ENCODE measurements at places on chromosomes 3 and 15. TPM values are rescaled to one million over a fixed set of nuclear protein-coding genes. Genes with fewer than 3 reads are reported as not detected.

DNA sequence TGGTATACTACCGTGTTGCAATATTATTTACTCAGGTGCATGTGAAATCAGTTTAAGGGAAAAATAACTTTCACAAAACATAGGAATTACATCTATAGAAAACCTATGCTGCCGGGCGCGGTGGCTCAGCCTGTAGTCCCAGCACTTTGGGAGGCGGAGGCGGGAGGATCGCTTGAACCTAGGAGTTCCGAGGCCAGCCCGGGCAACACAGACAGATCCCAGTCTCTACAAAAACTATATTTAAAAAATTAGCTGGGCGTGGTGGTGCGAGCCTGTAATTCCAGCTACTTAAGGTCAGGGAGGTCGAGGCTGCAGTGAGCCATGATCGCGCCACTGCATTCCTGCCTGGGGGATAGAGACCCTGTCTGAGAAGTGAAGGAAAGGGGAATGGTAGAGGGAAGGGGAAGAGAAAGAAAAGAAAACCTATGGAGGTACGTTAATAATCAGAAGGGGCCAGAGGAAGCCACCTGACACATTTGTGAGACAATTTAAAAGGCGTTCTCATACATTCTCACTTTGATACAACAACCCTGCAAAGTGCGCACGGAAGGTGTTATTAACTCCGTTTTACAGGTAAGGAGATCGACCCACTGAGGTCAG lies 456 bp upstream of the TMEM62 start:
- DNase-seq: no peak

- DNase-seq: no peak
These were observed 72.9 kb downstream of the RPN1 start for GRCh38 chr3:128577711-128578110.

GRCh38 chr3:67362686-67363085 lies 291.7 kb downstream of the SUCLG2 start:
- no peak for DNase-seq

GRCh38 chr3:56042326-56042951 lies 425.8 kb downstream of the ERC2 start:
- DNase-seq: peak; percentile 13

- no peak for DNase-seq
These were observed 61.5 kb downstream of the OSBPL10 start for GRCh38 chr3:31919528-31919927.

DNA sequence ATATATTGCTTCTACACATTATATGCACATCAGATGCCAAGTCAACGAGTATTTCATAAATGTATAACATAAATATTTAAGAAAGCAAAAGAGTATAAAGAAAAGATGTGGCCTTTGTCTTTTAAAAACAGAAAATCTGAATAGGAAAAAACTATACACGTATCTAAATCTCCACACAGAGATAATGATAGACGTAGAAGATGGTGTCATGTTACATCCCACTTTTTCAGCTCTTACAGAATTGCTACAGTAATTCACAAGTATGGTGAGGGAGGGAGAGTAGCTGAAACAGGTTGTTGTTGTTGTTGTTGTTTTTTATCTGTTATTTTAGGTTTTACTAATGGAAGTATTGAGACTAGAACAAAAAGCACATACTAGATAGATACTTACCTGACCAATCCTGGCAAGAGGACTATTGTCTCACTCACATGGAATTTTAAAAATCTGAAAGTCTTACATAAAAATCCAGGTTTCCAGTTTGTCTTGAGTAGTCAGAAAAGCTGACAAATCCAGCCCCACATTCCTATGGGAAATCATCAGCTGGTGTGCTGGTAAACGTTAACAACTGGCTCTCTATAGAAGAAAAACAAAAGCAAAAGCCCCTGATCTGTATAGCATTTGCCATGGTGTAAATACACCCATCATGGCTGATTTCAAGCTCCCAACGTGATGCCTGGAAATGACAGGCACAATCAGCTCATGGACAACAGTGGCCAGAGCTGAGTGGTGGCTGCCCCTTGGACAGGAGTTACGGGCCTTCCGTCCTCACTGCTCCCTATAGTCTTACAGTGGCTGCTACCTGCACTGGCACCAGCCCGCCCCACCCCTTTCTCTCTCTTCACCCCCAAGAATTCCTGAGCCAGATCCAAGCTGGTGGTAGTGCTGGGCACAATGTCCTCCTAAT lies 47.4 kb upstream of the VGLL4 start:
- DNase-seq: no peak

- no peak for DNase-seq
These were observed 83.2 kb downstream of the RASA2 start for GRCh38 chr3:141570068-141570467.

- no peak for DNase-seq
These were observed 93.0 kb downstream of the SMAD3 start for GRCh38 chr15:67158367-67158766.

DNA sequence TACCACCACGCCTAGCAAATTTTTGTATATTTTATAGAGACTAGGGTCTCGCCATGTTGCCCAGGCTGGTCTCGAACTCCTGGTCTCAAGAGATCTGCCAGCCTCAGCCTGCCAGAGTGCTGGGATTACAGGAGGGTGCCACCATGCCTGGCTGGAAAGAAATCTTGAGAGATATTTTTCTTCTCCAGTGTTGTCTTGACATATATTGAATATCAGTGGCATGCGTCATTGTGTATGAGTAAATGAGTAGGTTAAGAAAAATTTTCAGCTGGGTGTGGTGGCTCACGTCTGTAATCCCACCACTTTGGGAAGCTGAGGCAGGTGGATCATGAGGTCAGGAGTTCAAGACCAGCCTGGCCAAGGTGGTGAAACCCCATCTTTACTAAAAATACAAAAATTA lies 3.5 kb upstream of the PIF1 start:
- DNase-seq: no peak

GRCh38 chr15:41629883-41630282 lies 30.3 kb upstream of the MGA start:
- no peak for DNase-seq

- DNase-seq: no peak
These were observed 68.9 kb downstream of the NPTN start for GRCh38 chr15:73564255-73564654.

DNA sequence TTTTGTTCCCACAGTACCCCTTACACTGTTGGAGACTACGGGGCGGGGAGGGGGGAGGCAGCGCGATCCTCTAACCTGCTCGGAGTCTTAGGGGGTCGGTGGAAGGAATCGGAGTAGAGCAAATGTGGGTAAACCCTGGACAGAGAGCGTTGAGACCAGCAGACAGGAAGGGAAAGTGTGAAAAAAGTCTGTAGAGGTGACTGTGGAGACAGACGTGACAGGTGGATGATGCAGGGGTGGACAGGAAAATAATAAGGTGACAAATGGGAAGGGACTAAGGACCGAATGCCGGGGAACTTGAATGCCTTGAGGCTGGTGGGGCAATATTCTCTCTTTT lies 424 bp downstream of the EAF2 start:
- DNase-seq: no peak

GRCh38 chr3:78990156-78990555 lies 777.6 kb downstream of the ROBO1 start:
- no peak for DNase-seq

- DNase-seq: no peak
These were observed 50.1 kb downstream of the C3orf20 start for GRCh38 chr3:14725013-14725412.

- no peak for DNase-seq
These were observed 5.9 kb upstream of the CLDN16 start for GRCh38 chr3:190382082-190382481.

- no peak for DNase-seq
These were observed 66.3 kb downstream of the ISG20 start for GRCh38 chr15:88704791-88705768.

DNA sequence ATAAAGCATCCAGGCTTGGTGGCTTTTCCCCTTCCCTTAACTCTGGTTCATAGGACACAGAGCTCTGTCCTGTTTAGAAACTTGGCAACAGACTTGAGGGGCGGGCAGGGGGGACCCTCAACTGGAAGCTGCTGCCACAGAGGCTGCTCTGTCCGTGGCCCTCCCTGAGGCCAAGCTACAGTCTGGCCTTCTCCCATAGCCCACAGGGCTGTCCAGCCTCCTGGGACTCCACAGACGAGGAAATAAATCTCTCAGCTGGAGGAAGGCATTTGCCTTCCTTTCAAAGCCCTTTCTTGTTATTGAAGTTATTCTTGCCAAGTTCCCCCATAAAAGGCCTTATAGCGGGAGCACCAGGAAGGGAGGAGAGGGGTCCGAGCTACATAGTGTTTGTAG lies 248.8 kb upstream of the TPM1 start:
- no peak for DNase-seq

- DNase-seq: no peak
These were observed 60.5 kb upstream of the LRIG1 start for GRCh38 chr3:66561367-66561766.

DNA sequence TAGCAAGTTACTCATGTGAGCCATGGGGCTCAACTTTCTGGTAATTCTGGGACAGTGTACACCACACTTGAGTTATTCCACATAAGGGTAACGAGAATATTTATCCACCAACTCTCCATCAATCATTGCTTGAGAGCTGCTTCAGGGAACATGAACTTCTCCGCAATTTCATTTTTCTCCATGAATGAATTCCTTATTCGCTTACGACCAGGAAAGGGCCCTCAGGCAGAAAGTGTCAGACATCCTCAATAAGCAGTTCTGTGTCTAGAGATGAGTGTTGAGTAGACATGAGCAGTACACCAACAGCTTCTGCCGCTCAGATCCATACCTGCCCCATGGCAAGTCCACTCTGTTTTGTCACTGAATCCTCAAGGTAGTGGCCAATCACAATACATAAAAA lies 24.8 kb upstream of the IQCF2 start:
- DNase-seq: no peak

GRCh38 chr3:143581972-143582722 lies 266.1 kb downstream of the SLC9A9 start:
- no peak for DNase-seq

GRCh38 chr3:171443211-171443957 lies 16.8 kb downstream of the TNIK start:
- DNase-seq: no peak

- no peak for DNase-seq
These were observed 42.0 kb downstream of the AGTR1 start for GRCh38 chr3:148739720-148740119.

GRCh38 chr15:57849317-57849716 lies 142.8 kb downstream of the POLR2M start:
- no peak for DNase-seq

DNA sequence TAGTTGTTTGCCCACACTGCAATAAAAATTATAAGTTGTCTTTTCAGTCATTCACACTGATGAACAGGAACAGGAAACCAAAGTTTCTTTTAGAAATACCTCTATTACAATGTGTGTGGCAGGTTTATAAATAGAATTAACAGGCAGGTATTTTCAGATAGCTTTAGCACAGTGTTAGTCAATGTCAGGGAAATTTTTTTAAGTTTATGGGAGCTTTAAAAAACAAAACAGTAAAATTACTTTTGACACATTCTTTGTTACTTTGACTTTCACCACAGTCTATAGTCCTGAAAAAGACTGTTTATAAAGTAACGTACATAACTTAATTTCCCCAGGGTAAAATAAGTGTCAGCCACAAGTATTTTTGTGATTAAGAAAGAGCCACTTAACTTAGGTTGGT lies 38.1 kb downstream of the SERPINI1 start:
- no peak for DNase-seq

DNA sequence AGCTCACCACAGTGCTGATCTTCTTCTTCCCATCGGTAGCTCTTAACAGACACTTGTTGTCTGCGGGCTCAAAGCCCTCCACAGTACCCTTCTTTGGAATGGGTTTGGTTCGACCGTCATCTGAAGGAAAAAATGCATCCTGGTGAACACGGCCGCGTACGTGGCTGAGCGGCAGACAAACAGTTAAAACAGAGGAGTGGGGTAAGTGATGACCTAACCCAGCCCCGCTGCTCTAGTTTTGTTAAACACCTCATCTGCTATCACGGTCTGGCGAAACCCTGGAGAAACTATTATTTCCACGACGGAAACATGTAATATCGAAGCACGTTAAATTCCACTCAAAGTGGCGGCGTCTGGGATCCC lies 725 bp downstream of the SRP14 start:
- no peak for DNase-seq

- DNase-seq: no peak
These were observed 134.4 kb upstream of the KCNH8 start for GRCh38 chr3:19013879-19014278.

GRCh38 chr3:24533561-24534193 lies 39.0 kb upstream of the THRB start:
- no peak for DNase-seq

- no peak for DNase-seq
These were observed 68.4 kb upstream of the SLCO3A1 start for GRCh38 chr15:91784973-91785709.

KBTBD8 gene
- total RNA-seq: 0.98 TPM

CXCR6 gene
- total RNA-seq: not detected

C3orf20 gene
- total RNA-seq: not detected

PRSS50 gene
- total RNA-seq: 0.13 TPM

JAGN1 gene
- 19.9 TPM for total RNA-seq

NPAP1 gene
- not detected for total RNA-seq

TRH gene
- total RNA-seq: not detected

MME gene
- total RNA-seq: 1.6 TPM

CLDN18 gene
- 0.08 TPM for total RNA-seq

VILL gene
- total RNA-seq: 5.7 TPM

IL17RE gene
- total RNA-seq: 1.1 TPM

CDHR4 gene
- not detected for total RNA-seq

CCDC191 gene
- 5.6 TPM for total RNA-seq

BFSP2 gene
- total RNA-seq: 0.67 TPM

RAMAC gene
- total RNA-seq: 32.0 TPM

SLC6A1 gene
- total RNA-seq: not detected

COL6A5 gene
- total RNA-seq: not detected

PSMA4 gene
- 303 TPM for total RNA-seq

FANCD2OS gene
- total RNA-seq: not detected

XCR1 gene
- not detected for total RNA-seq

All from Panc1 (cell line).